ENCODE measurements at places on chromosomes 2 and 18. TPM values are rescaled to one million over a fixed set of nuclear protein-coding genes. Genes with fewer than 3 reads are reported as not detected.

ODC1 gene
- total RNA-seq: 102 TPM

DNA sequence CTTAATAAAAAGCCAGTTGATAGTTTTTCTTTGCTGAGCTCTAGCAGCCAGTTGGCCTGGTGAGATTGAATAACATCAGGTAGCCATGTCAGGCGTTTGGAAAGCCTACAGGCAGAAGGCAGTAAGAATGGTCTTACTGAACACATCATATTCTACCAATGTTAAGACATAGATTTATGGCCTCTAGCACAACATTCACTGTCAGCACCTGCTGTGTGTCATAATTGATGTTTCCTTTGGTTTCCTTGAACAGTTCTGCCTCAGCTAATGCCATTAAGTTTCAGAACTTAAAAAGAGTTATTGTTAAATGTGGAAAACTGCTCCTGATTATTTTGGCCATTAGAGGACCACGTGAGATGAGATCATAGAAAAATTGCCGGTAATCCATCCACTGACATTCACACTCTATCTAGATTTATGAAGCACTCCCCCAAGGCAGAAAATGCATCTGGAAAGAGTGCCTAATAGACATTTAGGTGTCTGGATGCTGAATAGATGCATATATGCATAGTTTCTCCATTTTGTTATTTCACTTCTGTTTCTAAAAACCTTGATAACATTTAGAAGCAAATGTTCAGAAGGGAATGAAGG is 434.7 kb downstream of the PTPRM start:
- no peaks in the 10 kb centered on the region for H3K36me3 ChIP-seq
- no peak overlapping the region for H3K4me3 ChIP-seq
- peaks cover 6% of the 10 kb centered on the region for H3K4me1 ChIP-seq
- no peak for DNase-seq
- H3K27me3 ChIP-seq: no peaks in the 10 kb centered on the region
- no peak overlapping the region for H3K27ac ChIP-seq

KCTD18 gene
- 21.6 TPM for total RNA-seq

RGPD4 gene
- total RNA-seq: 0.15 TPM

NEUROD1 gene
- total RNA-seq: not detected

DNA sequence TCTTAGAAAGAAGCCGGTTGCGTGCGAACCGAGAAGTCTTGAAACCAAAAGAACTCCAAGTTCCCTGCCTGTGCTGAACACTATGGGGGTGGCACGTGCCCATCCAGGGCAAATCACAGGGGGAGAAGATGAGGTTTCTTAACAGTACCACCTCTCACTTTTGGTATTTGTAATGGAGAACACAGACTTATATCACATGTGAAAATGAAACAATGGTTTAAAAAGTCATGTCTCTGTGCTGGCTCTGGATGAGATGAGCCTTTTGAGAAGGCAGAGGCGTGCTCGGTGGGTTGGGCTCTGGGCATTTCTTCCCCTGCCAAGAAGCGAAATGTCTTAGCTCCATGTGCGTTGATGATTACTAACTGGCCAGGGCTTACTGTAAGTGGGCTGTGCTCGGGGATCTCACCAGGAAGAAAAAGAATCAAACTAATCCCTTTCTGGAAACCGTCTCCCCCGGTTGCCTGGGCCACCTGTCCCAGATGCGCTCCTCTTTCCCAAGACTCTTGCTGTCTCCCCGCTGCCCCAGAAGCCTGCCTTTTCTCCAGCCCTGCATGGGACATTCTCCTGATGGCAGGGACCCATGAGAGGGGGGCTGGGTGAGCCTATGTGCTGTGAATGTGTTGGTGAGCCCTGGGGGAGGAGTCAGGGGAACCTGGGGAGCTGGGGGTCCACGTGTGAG is 252.9 kb downstream of the PRKCE start:
- no peaks in the 10 kb centered on the region for H3K36me3 ChIP-seq
- H3K27me3 ChIP-seq: no peaks in the 10 kb centered on the region
- no peak for DNase-seq

- no peaks in the 10 kb centered on the region for H3K27me3 ChIP-seq
- no peak overlapping the region for H3K27ac ChIP-seq
- no peaks in the 10 kb centered on the region for H3K36me3 ChIP-seq
Measured at GRCh38 chr2:240881913-240882312, 13.3 kb downstream of the AGXT start.

- no peak for DNase-seq
- no peak overlapping the region for H3K4me3 ChIP-seq
- no peak overlapping the region for H3K27ac ChIP-seq
- H3K27me3 ChIP-seq: no peaks in the 10 kb centered on the region
Measured at GRCh38 chr2:204360218-204361007, 184.9 kb upstream of the PARD3B start.

ATOH8 gene
- 51.4 TPM for total RNA-seq

DNA sequence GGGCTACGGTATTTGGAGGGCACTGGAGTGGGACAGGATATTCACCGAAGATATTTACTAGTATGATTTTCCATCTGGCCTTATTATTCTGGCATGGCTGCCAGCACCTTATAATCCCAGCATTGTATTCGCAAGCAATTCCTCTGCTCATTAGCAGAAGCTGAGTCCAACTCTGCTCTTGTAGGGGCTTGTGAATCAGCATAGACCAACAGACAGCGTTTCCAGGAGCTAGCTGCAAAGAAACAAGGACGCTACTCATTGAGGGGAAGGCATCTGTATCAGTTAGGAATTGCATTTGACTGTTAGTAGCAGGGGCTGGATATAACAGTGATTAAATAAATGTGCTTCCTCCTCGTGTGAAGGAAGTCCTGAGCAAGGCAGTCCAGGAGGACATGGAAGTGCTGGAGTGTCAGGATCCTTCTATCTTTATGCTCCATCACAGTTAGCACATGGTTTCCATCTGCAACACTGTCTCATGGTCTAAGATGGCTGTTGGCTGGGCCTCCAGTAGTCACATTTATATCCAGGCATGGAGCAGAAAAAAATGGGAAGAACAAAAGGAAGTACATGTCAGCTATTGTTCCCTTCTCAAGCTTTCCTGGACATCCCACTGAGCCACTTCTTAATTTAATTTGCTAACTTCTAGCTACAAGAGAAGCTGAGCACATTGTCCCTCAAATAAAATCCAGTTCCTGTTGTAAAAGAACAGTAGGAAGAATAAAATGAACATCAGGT is 214.1 kb downstream of the C1D start:
- H3K27ac ChIP-seq: no peak overlapping the region
- DNase-seq: no peak
- H3K4me1 ChIP-seq: peaks cover 25% of the 10 kb centered on the region

- H3K27ac ChIP-seq: peak overlapping the region; percentile 93
- H3K27me3 ChIP-seq: no peaks in the 10 kb centered on the region
- no peaks in the 10 kb centered on the region for H3K36me3 ChIP-seq
- peaks cover 19% of the 10 kb centered on the region for H3K4me1 ChIP-seq
Measured at GRCh38 chr2:239331560-239331959, 69.3 kb downstream of the HDAC4 start.

SNRNP200 gene
- total RNA-seq: 102 TPM

- H3K27me3 ChIP-seq: no peaks in the 10 kb centered on the region
- no peak overlapping the region for H3K4me3 ChIP-seq
- no peak overlapping the region for H3K27ac ChIP-seq
- no peaks in the 10 kb centered on the region for H3K4me1 ChIP-seq
- DNase-seq: no peak
Measured at GRCh38 chr2:221473451-221473850, 98.7 kb downstream of the EPHA4 start.

DNA sequence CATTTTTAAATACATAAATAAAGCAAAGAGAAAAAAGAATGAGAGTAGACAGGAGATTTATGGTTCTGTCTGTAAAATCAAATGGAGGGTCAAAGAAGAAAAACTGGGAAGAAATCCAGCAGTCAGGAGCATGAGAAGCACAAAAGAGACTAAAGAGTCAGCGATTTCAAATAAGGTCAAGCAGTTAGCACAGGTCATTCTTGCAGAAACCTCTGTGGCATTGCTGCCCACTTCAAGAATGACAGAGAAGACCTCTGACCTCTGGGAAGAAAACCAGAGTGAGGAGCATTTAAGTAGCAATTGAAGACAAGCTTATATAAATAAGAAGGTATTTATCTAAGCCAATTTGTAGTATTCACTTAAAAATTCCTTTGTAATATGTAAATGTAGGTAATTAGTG is 172.0 kb upstream of the SPOPL start:
- H3K4me1 ChIP-seq: no peaks in the 10 kb centered on the region
- DNase-seq: no peak

DNA sequence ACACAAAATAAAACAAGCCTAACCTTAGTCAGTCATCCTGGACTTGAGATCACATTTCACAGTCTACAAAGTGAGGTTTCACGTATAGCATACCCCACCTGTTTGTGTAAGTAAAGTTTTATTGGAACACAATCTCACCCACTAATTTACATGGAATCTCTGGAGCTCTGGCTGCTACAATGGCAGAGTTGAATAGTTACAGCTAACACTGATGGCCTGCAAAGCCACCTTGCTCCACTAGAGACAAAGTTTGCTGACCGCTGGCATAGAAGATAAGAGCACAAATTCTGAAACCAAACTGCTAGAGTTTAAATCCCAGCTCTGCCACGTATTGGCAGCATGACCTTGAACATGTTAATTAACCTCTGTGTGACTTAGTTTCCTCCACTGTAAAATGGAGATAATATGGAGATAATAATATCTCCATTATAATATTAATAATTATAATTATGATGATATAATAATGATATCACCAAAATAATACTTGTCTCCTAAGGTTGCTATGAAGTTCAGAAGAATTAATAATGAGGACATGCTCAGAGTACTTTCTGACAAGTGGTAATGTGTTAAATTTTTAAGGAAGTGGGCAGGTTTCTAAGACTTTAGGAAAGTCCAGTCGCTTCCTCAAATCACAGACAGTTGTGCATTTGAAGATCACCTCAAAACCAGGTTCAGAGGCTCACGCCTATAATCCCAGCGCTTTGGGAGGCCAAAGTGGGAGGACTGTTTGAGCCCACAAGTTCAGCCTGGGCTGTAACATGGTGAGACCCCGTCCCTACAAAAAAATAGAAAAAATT is 204.6 kb downstream of the SH3RF3 start:
- no peak overlapping the region for H3K27ac ChIP-seq
- H3K4me1 ChIP-seq: peaks cover 46% of the 10 kb centered on the region
- H3K27me3 ChIP-seq: no peaks in the 10 kb centered on the region
- no peak overlapping the region for H3K4me3 ChIP-seq
- no peak for DNase-seq
- no peaks in the 10 kb centered on the region for H3K36me3 ChIP-seq

DNA sequence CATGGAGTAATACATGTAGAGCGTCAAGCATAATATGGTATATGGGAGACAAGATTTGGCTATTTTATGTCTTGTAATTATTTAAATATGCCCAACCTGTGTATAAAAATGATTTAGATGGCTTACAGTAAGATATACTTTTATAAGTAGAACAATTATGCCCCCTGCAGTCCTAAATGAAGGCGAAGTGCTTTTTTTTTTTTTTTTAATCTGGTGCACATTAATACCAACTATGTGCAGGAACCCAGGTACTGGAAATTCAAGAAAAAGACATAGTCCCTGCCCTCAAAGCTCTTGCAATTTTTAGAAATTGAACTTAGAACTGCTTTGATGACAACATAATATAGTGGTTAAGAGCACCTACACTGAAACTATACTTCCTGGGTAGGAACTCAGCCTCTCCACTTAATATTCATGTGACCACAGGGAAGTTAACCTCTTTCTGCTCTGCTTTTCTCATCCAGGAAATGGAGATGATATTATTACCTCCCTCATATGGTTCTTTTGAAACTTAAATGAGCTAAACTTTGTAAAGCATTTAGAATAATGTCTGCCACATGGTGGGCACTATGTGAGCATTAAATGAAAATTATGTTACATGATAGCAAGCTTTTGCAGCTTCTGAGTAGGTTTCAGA is 38.1 kb downstream of the AFTPH start:
- H3K27me3 ChIP-seq: no peaks in the 10 kb centered on the region
- H3K4me1 ChIP-seq: no peaks in the 10 kb centered on the region
- peaks cover 4% of the 10 kb centered on the region for H3K36me3 ChIP-seq
- no peak for DNase-seq

TRAPPC12 gene
- total RNA-seq: 117 TPM

DNA sequence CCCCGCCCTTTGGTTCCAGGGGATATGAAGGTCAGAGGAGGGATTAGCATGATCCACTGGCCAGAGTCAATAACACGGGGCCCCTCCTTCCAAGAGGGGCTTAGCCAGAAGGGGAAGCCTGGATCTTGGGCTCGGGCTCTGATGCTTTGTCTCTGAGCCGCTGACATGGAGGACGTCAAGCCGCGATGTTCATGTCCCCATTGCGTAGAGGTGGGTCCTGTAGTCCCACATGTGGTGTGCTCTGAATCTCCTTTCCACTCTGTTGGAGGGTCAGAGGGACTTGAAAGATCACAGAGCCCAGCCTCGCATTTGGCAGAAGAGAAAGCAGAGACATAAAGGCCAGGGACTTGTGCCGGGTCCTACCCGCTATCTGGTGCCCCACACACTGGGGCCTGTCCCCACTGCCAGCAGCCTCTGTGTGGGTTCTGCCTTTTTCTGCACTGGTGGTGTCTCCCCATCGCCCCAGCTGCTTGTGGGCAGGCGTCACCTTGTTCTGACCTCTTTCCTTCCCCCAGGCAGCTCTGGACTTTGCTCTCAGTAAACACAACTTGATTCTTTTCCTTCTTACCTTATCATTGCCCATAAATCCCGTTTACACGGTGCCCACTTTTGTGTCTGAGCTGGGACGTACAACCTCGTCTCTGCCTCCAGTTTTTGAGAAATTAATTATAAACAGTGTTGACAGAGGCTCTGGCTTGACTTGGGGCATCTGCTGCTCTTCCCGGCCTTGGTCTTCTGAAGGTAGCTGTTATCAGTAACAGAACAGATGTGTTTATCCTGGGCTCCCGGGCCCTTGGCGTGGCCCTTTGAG is 48.8 kb downstream of the SH3BP4 start:
- DNase-seq: peak; percentile 21
- no peak overlapping the region for H3K27ac ChIP-seq
- no peaks in the 10 kb centered on the region for H3K27me3 ChIP-seq
- H3K4me3 ChIP-seq: no peak overlapping the region

RTP5 gene
- total RNA-seq: 0.09 TPM

LONRF2 gene
- 4.4 TPM for total RNA-seq

GRCh38 chr2:181916726-181917718 is 25.5 kb downstream of the ITPRID2 start:
- no peak for DNase-seq
- H3K36me3 ChIP-seq: peaks cover 42% of the 10 kb centered on the region
- H3K27me3 ChIP-seq: no peaks in the 10 kb centered on the region
- H3K4me1 ChIP-seq: no peaks in the 10 kb centered on the region
- no peak overlapping the region for H3K27ac ChIP-seq

- H3K27ac ChIP-seq: no peak overlapping the region
- H3K27me3 ChIP-seq: no peaks in the 10 kb centered on the region
Measured at GRCh38 chr18:55488473-55488872, 99.5 kb downstream of the TCF4 start.

- H3K4me1 ChIP-seq: no peaks in the 10 kb centered on the region
- no peaks in the 10 kb centered on the region for H3K27me3 ChIP-seq
- H3K27ac ChIP-seq: no peak overlapping the region
- DNase-seq: no peak
- no peaks in the 10 kb centered on the region for H3K36me3 ChIP-seq
Measured at GRCh38 chr2:185384822-185385560, 353.6 kb upstream of the FSIP2 start.

DNA sequence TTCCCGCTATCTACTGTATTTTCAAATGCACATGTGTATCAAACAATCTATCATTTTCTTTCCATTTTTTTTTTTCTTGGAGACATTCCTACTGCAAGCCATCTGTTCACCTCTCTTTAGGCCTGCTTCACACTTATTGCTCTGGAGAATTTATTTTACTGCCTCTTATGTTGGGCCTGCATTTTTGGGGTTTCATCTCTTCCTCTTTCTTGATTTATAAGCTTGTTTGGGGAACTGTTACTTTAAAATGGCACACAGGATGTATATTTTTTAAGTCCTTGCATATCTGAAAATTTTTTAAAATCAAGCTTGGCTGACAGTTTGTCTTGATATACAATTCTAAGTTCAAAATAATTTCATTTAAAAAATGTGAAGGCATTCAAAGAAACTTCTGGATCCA is 3.5 kb upstream of the RAB27B start:
- no peak overlapping the region for H3K27ac ChIP-seq
- no peaks in the 10 kb centered on the region for H3K27me3 ChIP-seq
- H3K4me3 ChIP-seq: no peak overlapping the region
- H3K4me1 ChIP-seq: no peaks in the 10 kb centered on the region

Data from lung (tissue), 17 donors.